ENCODE measurements at places on chromosomes 16 and 17.

GRCh38 chr17:19770985-19771735 lies 23.1 kb upstream of the ALDH3A1 start:
- H3K4me3 ChIP-seq = no peak overlapping the region
- H3K4me1 ChIP-seq = no peaks in the 10 kb centered on the region
- peaks cover 16% of the 10 kb centered on the region for H3K36me3 ChIP-seq
- DNase-seq = no peak

- H3K27me3 ChIP-seq = peaks cover 13% of the 10 kb centered on the region
- H3K4me1 ChIP-seq = no peaks in the 10 kb centered on the region
- H3K36me3 ChIP-seq = no peaks in the 10 kb centered on the region
- H3K27ac ChIP-seq = no peak overlapping the region
- no peak for DNase-seq
- H3K4me3 ChIP-seq = no peak overlapping the region
Observed at GRCh38 chr16:31542763-31543162, 15.1 kb downstream of the AHSP start.

DNA sequence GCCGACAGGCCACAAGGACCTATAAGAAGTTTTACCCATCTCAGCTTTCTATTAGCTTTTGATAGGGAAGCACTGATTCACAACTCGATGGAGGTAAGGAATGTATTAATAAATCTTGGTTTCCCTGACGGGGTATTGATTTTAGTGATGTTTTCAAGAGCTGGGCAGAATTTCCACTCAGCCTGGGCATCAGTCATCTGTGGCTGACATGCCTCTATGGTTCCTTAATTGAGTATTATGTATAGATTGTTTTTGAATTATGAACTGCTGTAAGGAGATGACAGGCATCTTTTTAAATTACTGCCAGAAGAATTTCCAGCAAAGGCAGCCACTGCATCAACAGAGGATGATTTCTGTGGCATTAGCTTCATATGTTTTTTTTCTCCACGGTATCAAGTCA lies 128.6 kb downstream of the CPPED1 start:
- no peak for DNase-seq
- H3K27ac ChIP-seq = no peak overlapping the region
- no peaks in the 10 kb centered on the region for H3K4me1 ChIP-seq
- H3K36me3 ChIP-seq = peaks cover 3% of the 10 kb centered on the region
- H3K27me3 ChIP-seq = no peaks in the 10 kb centered on the region

GRCh38 chr16:2196981-2197511 lies 641 bp upstream of the CASKIN1 start:
- H3K27me3 ChIP-seq = peaks cover 64% of the 10 kb centered on the region
- DNase-seq = no peak
- no peak overlapping the region for H3K27ac ChIP-seq

- no peaks in the 10 kb centered on the region for H3K36me3 ChIP-seq
- no peak for DNase-seq
- peaks cover 30% of the 10 kb centered on the region for H3K27me3 ChIP-seq
- no peak overlapping the region for H3K27ac ChIP-seq
- peaks cover 29% of the 10 kb centered on the region for H3K4me1 ChIP-seq
Observed at GRCh38 chr17:21375757-21376080, 438 bp upstream of the KCNJ12 start.

GRCh38 chr17:77188084-77189066 lies 47.6 kb downstream of the SEC14L1 start:
- H3K4me3 ChIP-seq = no peak overlapping the region
- H3K27ac ChIP-seq = no peak overlapping the region

- no peak overlapping the region for H3K27ac ChIP-seq
- no peak overlapping the region for H3K4me3 ChIP-seq
- DNase-seq = no peak
- H3K27me3 ChIP-seq = no peaks in the 10 kb centered on the region
- no peaks in the 10 kb centered on the region for H3K4me1 ChIP-seq
Observed at GRCh38 chr16:89160977-89161701, 10.4 kb upstream of the CDH15 start.

DNA sequence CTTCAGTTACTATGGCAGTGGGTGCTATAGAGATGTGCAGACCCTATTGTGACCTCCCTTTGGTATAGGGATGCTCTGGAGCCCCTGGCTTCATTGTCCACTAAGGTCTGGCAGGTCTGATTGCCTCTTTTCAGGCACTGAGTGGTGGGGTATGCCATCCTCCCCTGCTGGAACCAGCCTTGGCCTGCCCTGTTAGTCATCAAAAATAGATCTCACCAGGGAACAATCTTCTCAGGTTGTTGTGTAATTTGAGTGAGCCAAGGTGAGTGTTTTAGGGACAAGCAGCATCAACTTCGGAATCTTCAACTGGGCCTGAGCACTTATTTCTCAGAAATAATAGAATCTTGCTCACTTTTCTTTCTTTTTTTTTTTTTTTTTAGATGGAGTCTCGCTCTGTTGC lies 19.6 kb downstream of the HMOX2 start:
- peaks cover 18% of the 10 kb centered on the region for H3K36me3 ChIP-seq
- H3K4me1 ChIP-seq = peaks cover 11% of the 10 kb centered on the region
- DNase-seq = no peak
- H3K27me3 ChIP-seq = no peaks in the 10 kb centered on the region
- no peak overlapping the region for H3K27ac ChIP-seq
- no peak overlapping the region for H3K4me3 ChIP-seq

DNA sequence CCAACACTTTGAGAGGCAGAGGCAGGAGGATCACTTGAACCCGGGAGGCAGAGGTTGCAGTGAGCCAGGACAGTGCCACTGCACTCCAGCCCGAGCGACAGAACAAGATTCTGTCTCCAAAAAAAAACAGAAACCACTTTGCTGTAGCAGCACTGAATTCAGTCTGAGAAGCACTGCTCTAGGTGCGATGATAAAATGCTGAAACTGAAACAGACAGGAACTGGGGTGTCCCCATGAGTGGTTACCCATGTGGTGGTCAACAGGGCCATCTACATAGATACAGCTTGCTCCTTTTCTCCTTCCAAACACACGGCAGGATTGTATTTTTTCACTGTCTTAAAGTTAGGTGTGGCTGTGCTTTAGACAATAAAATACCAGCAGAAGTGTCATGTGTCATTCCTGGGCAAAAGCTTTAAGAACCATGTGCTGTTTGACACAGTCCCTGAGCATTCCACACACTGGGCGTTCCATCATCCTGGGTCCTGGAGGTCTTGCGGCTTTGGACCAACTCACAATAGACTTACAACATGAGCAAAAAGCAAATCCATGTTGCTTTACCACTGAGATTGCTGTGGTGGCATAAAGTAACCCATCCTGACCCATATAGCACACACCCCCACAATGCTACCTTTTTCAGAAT lies 11.5 kb downstream of the GAS7 start:
- DNase-seq = no peak
- H3K27me3 ChIP-seq = no peaks in the 10 kb centered on the region
- H3K27ac ChIP-seq = no peak overlapping the region
- no peaks in the 10 kb centered on the region for H3K4me1 ChIP-seq

DNA sequence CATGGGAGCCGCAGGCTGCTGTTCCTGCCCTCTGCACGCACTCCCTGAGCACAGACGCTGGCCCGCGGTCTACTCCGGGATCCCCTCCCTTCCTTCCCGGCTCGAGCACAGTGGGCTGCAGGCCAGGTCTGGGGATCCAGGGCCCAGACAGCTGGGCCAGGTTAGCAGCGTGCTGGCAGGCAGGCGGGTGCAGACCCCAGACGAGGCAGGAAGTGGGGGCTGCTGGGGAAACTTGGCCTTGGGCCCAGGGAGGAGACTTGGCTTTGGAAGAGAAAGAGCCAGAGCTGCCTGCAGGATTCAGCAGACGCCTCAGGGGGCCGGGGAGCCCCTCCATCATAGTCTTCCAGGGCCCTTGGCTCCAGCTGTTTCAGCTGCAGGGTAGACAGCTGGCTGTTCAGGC lies 30.2 kb upstream of the ABCC3 start:
- peak; percentile 72 for DNase-seq
- H3K36me3 ChIP-seq = peaks cover 3% of the 10 kb centered on the region
- peaks cover 3% of the 10 kb centered on the region for H3K4me1 ChIP-seq

DNA sequence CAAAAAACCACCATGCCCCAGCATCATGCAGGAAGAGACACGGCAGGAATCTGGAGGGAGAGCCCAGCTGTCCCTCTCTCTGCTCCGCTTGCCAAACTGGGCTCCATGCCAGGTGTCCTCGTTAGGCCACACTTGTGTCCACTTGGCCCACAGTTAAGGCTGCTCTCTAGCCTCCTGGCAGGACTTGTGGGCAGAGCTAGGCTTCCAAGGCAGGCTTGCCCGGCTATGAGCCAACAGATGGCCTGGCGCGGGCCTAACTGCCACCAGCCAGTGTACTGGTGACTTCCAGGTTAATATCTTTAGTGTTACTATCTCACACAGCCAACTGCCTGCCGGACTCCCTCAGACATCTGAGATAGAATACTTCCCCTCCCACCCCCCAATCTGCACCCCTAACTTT lies 10.6 kb downstream of the ATP6V0D1 start:
- DNase-seq = no peak
- H3K27me3 ChIP-seq = no peaks in the 10 kb centered on the region
- H3K36me3 ChIP-seq = no peaks in the 10 kb centered on the region
- H3K4me1 ChIP-seq = peaks cover 19% of the 10 kb centered on the region
- no peak overlapping the region for H3K27ac ChIP-seq
- H3K4me3 ChIP-seq = no peak overlapping the region

DNA sequence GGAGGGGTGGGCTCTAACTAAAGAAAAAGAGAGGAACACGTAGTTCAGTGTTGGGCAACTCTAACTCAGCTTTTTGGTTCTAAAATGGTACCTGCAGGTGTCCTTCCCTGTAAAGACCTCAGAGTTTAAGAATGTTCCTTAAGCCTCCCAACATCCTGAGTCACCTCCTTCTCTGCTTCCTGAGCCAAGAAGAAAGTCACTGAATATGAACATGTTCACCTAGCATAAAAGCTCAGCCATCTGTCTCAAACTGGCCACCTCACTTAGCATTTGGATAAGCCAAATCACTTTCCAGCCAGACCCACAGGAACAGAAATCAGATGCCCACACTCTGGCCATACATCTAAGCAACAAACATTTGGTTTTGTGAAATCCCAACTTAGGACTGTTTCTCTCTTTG lies 3.7 kb downstream of the TMEM98 start:
- H3K27me3 ChIP-seq = no peaks in the 10 kb centered on the region
- H3K4me1 ChIP-seq = peaks cover 30% of the 10 kb centered on the region
- no peak overlapping the region for H3K4me3 ChIP-seq
- H3K27ac ChIP-seq = no peak overlapping the region
- H3K36me3 ChIP-seq = peaks cover 44% of the 10 kb centered on the region
- no peak for DNase-seq

- no peak overlapping the region for H3K27ac ChIP-seq
- H3K27me3 ChIP-seq = no peaks in the 10 kb centered on the region
- no peaks in the 10 kb centered on the region for H3K36me3 ChIP-seq
- peaks cover 4% of the 10 kb centered on the region for H3K4me1 ChIP-seq
- no peak for DNase-seq
Observed at GRCh38 chr16:80299416-80299815, 241.4 kb upstream of the DYNLRB2 start.

- H3K27me3 ChIP-seq = peaks cover 100% of the 10 kb centered on the region
- no peak overlapping the region for H3K4me3 ChIP-seq
- peaks cover 14% of the 10 kb centered on the region for H3K4me1 ChIP-seq
- no peak for DNase-seq
Observed at GRCh38 chr17:48639136-48639535, 13.0 kb upstream of the HOXB9 start.

GRCh38 chr17:78769196-78769773 lies 12.8 kb downstream of the CYTH1 start:
- H3K27ac ChIP-seq = no peak overlapping the region
- no peaks in the 10 kb centered on the region for H3K4me1 ChIP-seq
- no peak for DNase-seq
- H3K4me3 ChIP-seq = no peak overlapping the region

GRCh38 chr16:88303890-88304819 lies 78.6 kb upstream of the ZNF469 start:
- H3K27me3 ChIP-seq = peaks cover 2% of the 10 kb centered on the region
- H3K4me3 ChIP-seq = no peak overlapping the region
- DNase-seq = peak; percentile 16
- H3K27ac ChIP-seq = no peak overlapping the region

- H3K27me3 ChIP-seq = peaks cover 29% of the 10 kb centered on the region
- DNase-seq = no peak
- no peaks in the 10 kb centered on the region for H3K4me1 ChIP-seq
- no peak overlapping the region for H3K27ac ChIP-seq
- H3K4me3 ChIP-seq = no peak overlapping the region
- H3K36me3 ChIP-seq = no peaks in the 10 kb centered on the region
Observed at GRCh38 chr17:34667656-34668055, 88.3 kb downstream of the TMEM132E start.

- no peak overlapping the region for H3K4me3 ChIP-seq
- H3K36me3 ChIP-seq = no peaks in the 10 kb centered on the region
- no peak overlapping the region for H3K27ac ChIP-seq
- DNase-seq = no peak
- H3K4me1 ChIP-seq = no peaks in the 10 kb centered on the region
Observed at GRCh38 chr16:55915096-55915827, 40.1 kb upstream of the CES5A start.

DNA sequence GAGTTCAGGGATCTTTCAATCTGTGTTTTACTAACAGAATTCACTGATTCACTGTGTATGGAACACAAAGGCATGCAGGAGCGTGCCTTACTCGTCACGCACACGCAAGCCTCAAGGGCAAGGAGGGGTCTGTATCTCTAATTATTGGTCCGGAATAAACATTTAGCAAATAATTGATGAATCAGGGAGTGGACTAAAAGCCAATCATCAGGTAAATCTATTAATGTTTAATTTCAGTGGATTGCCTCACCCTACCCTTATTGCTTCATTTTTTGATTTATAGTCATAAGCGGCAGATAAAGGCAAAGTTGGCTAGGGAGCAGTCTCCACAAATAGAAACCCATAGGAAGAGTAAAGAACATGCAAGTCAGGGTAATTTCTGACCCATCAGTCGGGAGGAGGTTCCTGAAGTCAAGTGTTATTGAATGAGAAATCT lies 7.4 kb upstream of the HSD17B2 start:
- no peak overlapping the region for H3K4me3 ChIP-seq
- peak; percentile 90 for DNase-seq
- H3K36me3 ChIP-seq = no peaks in the 10 kb centered on the region
- peaks cover 16% of the 10 kb centered on the region for H3K4me1 ChIP-seq

DNA sequence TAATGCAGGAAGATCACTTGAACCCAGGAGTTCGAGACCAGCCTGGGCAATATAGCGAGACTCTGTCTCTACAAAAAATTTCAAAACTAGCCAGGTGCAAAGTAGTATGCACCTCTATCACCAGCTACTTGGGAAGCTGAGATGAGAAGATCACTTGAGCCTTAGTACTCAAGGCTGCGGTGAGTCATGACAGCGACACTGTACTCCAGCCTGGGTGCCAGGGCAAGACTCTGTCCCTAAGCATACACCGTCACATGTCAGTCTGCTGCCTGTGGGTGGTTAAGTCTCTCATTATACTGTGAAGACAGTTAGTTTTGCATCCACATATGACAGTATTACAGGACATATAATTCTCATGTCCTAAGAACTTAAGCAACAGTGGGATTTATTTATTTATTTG lies 21.8 kb downstream of the NMRAL1 start:
- peaks cover 82% of the 10 kb centered on the region for H3K36me3 ChIP-seq
- no peak overlapping the region for H3K4me3 ChIP-seq
- no peaks in the 10 kb centered on the region for H3K27me3 ChIP-seq
- no peaks in the 10 kb centered on the region for H3K4me1 ChIP-seq
- H3K27ac ChIP-seq = no peak overlapping the region
- DNase-seq = no peak

Data from large intestine (tissue), 12 donors.